ENCODE measurements at places on chromosomes 6 and 20.

DNA sequence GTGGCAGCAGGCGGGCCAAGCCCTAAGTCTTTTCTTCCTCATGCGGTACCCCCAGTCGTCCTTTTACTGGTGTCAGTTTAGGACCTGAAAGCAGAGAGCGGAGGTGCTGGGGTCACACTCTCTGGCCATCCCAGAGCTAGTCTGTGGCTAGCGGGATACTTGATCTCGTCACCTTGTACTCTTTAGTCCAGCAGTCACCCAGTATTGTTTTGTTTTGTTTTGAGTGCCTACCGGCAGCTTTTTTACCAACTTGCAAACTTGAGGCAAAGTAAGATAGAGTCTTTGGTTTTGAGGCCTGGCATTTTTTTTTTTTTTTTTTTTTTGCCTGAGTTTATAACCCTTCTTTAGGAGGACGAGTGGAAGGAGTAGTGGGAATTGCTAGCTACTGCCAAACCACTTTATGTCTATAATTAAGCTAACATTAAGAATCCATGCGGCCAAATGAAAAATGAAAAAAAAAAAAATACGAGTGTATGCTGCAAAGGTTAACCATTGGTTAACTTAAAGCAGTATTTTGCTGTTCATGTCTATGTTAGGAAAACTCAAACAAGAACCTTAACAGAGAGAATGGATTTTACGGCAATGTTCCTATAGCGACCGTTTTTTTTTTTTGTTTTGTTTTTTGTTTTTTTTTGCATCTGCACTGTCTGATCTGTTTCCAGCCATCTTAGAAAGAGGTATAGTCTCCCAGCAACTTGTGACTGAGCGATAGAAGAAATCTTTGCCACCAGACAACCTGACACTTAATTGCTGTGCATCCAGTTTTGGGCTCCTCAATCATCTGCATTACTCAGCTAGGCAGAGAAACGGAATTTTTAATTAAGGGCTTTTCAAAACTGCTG lies 56.9 kb downstream of the FAM217A start:
- DNase-seq: no peak

- DNase-seq: no peak
Observed at GRCh38 chr6:111122458-111123286, 35.4 kb downstream of the SLC16A10 start.

DNA sequence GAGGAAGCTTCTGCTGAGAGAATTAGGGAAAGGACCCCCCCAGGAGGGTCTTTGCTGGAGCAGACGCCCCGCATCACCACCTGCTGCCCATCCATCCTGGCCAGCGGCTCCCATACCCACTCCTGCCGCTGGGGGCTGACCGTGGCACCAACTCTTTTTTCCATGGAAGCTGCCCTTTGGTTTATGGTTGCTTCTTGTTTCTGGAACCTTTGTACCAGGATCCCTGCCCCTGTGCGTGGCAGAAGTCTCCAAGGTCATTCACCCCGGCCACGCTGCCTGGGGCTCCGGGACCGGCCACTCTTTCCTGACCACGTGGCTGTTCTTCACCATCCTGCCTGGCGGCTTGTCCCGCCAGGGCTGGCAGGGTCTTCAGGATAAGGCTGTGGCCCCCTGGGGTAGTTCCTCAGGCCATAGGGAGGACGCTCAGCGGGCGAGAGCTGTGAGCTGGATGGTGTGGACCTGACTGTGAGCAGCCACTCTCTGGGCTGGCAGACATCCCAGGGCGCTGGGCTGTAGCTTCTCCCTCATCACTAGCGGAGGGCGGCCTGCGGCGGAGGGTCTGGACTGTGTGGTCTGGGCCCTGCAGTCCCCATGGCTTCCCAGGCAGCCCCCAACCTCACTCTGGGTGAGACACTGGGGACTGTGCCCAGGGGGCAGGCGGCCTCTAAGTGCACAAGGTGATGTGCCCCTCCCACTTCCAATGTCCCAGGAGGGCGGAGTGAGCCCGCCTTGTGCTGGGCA lies 22.8 kb upstream of the RBBP8NL start:
- no peak for DNase-seq

GRCh38 chr6:106715922-106716321 lies 86.5 kb downstream of the QRSL1 start:
- DNase-seq: no peak

DNA sequence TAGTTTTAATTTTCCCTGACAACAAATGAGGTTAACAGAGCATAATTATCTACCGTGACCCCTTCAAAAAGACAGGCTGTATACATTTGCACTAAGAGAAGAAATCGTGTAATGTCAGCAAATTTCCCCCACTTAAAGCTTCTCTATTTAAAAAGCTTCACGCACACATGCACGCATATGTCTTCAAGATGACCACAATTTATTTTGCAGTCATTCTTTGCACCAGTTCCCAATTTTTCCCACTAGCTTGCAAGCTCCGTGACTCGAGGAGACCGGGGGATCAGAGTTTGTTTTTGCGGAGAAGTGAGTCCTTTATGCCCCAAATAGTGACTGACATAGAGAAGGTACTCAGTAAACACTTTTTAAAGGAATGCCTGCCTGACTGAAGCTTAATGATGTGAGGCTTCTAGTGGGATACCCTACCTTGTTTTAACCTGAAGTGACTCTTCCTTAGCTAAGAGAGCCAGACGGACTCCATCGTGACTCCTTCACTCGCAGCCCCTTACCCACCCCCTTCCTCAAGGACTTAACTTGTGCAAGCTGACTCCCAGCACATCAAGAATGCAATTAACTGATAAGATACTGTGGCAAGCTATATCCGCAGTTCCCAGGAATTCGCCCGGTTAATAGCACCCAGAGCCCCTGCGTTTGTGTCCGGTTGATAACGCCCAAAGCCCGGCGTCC lies 9.3 kb upstream of the NQO2 start:
- DNase-seq: no peak

DNA sequence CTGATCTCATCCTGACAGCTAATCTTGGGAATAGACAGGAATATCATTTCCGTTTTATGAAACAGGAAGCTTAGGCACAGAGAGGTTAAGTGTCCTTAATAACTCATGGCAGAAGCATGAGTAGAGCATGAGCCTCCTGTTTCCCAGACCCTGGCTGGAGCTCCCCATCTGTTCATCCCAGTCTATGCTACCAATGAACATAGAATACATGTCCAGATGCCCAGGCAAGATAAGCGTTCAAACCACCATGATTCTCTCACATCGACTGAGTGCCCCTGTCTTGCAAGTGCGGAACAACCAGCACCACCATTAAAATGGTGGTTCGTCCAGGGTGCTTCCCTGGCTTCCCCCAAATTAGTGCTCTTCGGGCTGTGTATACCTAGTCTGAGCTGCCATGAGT lies 217.1 kb downstream of the FARS2 start:
- no peak for DNase-seq

DNA sequence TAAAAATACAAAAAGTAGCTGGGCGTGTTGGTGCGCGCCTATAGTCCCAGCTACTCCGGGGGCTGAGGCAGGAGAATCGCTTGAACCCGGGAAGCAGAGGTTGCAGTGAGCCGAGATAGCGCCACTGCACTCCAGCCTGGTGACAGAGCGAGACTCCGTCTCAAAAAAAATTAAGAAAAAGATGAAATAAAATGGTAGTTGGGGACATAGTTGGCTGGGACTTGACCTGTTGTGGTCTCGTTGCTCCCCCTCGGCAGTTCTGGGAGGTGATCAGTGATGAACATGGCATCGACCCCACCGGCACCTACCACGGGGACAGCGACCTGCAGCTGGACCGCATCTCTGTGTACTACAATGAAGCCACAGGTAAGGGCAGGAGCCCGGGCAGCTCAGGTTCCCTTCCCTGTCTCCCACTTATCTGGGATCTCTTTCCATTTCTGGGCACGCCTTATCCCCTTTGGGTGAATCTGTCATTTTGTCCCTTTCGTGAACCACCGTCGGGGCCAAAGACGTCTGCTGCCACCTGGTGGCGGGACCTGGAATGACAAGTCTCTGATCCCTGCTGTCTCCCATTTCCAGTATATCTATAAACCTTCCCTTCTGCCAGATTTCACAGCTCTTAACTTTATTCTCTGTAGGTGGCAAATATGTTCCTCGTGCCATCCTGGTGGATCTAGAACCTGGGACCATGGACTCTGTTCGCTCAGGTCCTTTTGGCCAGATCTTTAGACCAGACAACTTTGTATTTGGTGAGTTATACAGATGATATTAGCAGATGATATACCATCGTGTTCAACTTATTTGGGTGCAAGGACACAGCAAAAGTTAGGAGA lies 2.3 kb downstream of the TUBB start:
- peak; percentile 53 for DNase-seq

GRCh38 chr6:40999569-40999968 lies 39.5 kb downstream of the UNC5CL start:
- DNase-seq: no peak

DNA sequence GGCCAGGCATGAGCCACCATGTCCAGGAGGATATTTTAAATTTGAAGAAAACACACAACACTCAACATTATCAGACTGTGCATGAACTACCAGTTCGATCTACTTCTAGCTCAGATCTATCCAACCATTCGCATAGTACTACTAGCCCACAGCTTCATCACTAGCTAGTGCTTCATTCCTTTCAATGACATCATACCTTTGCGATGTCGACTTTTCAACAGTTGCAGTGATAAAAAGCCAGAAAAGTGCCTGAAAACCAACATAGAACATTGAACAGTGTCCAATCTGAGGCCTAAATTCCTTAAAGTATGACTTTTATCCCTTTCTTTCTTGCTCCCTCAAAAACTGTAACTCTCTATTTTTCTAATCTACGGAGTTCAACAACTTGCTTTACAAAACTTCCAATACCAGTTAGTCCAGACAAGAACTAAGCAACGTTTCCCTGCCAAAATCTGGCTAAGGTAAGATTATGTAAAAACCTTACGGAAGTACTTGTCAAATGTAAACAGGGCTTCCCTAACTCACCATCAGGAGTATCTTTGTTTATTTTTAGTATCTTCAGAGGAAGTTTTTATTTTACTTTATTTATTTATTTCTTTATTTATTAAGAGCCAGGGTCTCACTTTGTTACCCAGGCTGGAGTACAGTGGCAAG lies 434.0 kb upstream of the JARID2 start:
- no peak for DNase-seq

GRCh38 chr20:62523473-62524203 lies 47.8 kb upstream of the GATA5 start:
- DNase-seq: no peak

GRCh38 chr20:39767352-39767751 lies 805.2 kb downstream of the DHX35 start:
- DNase-seq: no peak

DNA sequence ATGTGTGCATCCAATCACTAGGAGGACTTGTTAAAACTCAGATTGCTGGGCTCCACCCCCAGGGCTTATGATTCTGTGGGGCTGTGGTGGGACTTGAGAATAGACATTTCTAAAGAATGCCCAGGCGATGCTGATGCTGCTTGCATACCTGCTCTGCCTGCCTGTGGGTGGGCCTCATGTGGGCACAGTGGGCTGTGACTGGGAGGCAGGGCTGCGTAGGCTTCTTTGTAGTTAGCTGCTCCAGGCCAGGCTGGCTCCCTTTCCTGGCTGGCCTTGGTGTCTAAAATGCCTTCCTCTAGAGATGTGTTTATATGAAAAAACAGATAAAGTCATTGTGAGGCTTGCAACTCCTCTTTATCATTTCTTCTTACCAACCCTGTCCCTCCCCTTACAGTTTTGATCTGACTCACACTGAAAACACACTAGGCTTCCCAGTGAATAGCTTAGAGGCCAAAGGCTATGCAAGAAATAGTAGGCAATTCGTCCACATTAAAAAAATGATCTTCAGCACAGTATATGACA lies 495.5 kb upstream of the MAP3K7 start:
- DNase-seq: no peak

GRCh38 chr20:49412254-49412653 lies 70.2 kb downstream of the KCNB1 start:
- no peak for DNase-seq

DNA sequence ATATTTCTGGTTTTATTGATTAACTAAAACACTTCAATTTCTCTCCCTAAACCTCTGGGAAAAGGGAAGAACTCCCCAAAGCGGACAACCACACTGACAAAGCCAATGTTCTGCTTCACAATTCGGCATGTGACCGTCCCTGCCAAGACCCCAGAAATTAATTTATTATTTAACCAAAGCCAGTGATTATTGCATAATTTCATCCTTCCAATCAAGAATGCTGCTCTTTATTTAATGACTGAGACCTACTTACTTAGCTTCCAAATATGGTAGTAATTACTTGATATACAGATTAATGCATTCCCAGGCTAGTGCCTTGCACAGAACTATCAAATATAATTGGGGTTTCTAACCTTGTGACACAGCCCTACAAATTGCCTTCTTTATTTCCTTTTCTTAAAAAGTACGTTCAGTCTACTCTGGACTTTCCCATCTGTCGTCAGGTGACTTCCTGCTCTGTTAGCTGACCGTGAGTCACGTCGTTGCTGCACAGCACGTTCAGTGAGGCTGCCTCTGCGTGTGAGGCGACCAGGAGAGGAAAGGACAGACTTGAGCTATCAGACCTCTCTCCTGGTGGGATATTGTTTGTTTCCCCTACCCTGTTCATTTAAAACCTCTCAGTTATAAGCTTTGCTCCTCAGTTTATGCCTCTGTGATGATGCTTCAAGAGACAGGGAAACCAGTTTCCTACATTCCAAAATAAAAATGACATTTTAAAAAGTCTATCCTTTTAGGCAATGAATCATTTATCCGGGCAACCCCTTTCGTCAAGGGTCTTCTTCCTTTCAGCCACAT lies 55.7 kb upstream of the TNFAIP3 start:
- DNase-seq: no peak

DNA sequence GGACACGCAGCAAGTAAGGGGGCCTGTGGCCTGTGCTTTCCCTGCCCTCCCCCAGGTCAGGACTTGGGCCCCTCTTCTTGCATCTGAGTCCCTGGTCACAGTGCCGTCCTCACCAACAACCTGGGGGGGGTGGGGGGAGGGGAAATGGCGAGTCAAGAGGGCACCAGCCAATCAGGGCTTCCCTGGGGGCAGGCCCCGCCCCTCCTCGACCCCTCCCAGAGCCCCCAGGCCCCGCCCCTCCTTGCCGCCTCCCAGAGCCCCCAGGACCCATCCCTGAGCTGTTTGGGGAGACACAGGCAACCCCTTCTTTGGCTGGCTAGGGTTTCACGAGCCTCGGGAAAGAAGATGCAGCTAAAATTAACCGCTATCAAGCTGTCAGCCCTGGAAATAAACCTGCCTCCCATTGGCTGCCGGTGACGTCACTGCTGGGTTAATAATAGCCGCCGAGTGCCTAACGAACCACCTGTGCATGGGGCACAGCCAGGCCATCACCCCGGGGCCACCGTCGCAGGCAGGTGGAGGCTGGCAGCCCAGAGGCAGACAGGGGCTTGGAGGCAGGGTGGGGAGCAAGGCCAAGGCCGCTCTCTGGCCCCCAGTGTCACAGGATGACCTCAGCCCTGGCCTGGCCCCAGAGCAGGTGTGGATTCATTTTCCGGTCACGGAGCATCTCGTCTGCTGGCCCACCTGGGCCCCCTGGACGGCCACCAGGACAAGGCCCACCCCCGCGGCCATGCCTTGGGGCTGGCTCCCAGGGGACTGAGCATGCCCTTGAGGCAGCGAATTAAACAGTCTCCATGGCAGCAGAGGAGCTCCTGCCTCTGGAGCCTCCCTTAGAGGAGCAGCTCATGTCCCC lies 3.2 kb upstream of the EEF1A2 start:
- peak; percentile 86 for DNase-seq

All from COR-L47 (cell line).